Stimulated activated naive CD4-positive, alpha-beta T cell (primary cell): ENCODE measurements at places on chromosomes 11 and 22.

DNA sequence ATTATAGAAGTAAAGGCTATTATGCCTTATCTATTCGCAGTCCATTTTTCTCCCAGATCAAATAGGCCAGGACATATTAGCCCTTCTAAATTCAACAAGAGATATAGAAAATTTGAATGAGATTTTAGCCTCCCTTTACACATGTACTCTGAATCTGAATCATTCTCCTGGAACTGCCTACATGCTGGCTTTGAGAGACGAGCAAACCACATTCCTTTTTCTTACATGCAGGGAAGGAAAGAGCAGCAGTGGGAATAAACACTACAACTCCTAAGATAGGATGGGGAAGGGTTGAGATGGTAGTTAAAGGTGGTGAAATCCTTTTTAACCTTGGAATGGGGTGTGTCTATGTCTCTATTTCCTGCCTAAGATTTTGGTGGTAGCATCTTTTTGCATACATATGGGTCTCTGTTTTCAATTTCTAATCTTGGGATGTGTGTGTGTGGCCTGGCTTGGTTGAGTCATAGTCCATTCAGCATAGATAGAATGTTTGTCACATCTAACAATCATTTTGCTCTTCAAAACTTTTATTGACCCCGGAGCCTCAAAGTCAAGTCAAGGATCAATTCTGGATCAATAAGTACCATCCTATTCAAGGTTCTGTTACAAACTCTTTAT, 11.1 kb upstream of the OOSP2 start:
- no peak for DNase-seq

DNA sequence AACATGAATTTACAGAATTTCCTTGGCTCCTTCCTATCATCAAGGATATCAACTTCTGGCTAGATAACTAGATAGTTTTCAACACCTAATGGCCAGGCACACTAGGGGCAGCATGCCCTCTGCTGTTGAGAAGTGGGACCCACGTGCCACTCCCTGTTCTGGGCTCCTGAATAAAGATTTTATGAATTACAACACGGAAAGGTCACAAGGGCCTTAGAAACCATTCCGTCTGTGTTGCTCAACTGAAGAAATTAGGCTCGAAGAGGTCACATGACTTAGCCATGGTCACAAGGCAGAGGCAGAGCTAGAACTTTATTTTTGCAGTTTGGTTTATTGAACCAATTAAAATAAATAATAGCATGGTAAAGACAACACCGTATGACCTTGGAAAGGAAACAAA, 36.0 kb downstream of the PRCP start:
- DNase-seq = peak; percentile 11

DNA sequence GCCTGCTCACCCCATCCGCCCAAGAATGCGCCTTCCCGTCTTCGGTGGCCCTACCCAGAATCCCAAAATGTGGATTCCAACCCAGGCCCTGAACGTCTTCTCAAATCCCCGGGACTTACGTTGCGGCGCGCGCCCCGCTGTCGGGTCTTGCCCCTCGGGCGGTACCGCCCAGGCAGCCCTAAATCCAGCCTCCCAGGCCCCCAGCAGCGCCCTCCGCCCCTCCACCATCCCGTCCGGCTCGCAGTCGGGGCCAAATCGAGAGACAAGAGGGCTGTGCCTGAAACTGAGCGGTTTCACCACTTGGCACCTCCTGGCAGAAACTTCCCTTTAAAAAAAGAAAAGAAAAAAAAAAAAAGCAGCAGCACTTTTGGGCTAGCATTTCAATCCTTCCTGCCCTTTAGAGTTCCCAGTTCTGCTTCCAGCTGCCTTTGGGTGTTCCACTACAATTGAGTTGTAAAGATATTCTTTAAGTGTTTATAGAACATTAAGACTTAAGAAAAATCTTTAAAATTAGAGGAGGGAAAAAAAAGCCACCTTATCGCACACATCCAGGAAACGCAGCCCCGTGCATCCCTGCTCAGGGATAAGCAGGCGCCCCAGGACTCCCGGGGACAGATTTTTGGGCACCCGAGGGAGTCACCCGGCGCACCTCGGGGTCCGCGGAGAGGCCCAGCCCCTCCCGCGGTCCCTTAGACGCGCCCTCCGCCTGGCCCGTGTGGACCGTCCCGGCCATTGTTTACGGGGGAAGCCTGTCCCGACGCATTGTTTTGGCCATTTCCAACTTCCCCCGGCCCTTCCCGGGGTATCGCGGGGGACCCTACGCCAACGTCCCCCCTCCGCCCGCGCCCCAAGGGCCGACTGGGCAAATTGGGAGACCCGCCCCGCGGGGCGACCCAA, 57.6 kb downstream of the KCNJ4 start:
- peak; percentile 6 for DNase-seq

GRCh38 chr11:117410861-117411710, 83.4 kb downstream of the CEP164 start:
- DNase-seq = no peak

- no peak for DNase-seq
Measured at GRCh38 chr11:125593114-125593820, 615 bp downstream of the STT3A start.

DNA sequence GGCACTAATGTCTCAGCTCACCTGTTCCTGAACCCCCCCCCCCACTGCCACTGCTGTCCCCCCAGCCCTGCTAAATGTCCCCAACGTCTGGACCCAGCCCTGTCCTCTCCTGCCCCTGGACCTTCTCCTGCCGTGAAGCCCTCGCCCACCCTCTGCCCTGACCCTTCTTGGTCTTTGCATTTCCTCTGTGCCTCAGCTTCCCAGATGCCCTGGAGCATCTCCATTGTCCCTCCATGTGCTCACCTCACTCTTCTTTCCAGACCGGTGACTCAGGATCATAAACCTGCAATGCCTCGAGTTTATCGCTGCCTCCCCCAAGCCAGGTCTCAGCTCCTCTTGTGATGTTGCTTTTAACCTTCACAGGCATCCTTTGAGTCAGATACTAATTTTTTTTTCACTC, 416.4 kb downstream of the BRD1 start:
- no peak for DNase-seq

DNA sequence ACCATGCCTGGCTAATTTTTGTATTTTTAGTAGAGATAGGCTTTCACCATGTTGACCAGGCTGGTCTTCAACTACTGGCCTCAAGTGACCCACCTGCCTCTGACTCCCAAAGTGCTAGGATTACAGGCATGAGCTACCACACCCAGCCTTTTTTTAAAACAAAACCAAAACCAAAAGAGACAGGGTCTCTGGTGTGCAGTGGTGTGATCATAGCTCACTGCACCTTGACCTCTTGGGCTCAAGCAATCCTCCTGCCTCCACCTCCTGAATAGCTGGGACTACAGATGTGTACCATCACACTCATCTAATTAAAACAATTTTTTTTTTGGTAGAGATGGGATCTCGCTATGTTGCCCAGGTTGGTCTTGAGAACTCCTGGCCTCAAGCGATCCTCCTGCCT, 77.7 kb downstream of the PTPRJ start:
- DNase-seq = no peak

- no peak for DNase-seq
Measured at GRCh38 chr11:61883327-61883726, 8.0 kb downstream of the FADS3 start.

GRCh38 chr22:33492210-33492651, 428.0 kb downstream of the LARGE1 start:
- no peak for DNase-seq

DNA sequence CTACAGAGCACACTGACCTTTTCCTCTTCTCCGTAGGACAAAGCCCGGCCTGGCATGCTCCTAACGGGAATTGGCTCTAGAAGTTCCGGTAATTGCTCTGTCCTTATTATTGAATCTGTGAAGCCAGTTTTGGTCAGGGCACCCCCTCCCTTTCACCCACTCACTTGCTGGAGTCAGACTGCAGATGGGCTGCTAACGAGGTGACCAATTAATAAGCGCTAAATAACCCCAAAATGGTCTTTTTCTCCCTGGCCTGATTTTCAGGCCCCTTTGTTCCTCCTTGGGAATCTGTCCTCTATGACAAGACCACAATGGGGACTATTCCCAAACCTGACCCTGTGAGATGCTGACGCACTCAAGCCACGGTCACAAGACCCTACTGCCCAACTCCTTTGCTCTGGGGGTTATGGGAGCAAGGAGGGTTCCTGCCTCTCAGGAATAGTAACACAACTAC, 610.0 kb upstream of the CADM1 start:
- DNase-seq = no peak
